Activated T-helper 1 cell treated with anti-CD3 and anti-CD28 coated beads, Interleukin-2, amount 50 U/mL, for 16 hours (primary cell): ENCODE measurements at places on chromosomes 2 and 18.

DNA sequence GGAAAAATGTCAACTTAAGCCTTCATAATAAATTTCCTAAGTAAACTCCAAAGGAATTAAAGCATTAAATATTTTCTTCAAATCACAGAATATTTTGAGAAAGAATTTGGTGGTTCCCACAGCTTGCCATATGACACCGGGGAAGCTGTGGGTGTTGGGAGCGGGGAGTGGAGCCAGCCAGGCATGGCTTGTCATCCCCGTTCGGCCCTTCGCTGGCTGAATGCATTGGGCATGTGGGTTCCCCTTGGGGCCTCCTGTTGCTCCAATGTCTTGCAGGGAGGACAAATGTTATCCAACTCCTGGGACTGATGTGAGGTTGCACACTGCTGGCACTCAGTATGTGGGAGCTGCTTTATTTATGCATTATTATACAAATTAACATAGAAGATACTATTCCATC lies 18.6 kb downstream of the NGEF start:
- no peak for DNase-seq

DNA sequence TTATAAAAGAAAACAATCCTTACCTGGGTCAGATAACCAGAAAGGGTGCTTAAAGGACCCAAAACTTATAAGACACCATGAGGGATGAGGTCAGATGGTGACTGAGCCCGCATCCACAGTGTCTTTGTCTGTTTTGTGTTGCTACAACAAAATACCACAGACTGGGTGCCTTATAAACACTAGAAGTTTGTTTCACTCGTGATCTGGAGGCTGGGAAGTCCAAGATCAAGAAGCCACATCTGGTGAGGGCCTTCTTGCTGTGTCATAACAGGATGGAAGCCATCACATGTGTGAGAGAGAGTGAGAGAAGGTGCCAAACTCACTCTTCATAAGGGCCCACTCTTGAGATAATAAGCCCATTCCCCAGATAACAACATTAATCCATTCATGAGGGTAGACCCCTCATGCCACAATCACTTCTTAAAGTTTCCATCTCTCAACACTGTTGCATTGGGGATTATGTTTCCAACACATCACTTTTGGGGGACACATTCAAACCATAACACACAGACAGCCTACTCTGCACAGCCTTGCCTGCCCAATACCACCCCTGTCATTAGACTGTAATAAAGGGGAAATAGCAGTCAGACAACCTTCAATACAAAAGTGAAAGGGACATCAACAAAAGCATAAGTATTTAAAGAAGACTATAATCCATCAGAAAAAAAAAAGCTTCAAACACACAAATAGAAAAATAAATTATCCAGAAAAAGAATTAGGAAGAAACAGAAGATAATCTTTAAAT lies 249.8 kb downstream of the ANAPC1 start:
- DNase-seq, result no peak

GRCh38 chr2:33058716-33059470 lies 112.1 kb downstream of the LTBP1 start:
- no peak for DNase-seq

DNA sequence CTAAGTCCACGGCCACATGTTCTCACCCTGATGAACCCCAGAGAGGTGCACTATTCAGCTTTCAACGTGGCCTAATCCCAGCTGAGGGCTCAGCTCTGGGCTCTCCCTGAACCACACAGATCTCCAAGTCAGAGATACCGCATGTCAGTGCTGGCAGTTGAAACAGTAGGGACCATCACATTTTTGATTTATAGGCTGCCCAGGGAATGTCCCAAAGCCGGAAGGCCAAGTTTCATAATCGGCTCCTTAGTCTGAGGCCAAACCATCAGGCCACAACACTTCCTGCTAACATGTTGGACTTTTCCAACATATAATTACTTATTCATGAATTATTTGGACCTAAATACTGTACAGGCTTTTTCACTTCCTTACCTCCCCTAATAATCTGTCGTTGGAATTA lies 91.9 kb upstream of the KLHL29 start:
- no peak for DNase-seq

GRCh38 chr2:133504566-133505505 lies 63.4 kb downstream of the NCKAP5 start:
- no peak for DNase-seq

DNA sequence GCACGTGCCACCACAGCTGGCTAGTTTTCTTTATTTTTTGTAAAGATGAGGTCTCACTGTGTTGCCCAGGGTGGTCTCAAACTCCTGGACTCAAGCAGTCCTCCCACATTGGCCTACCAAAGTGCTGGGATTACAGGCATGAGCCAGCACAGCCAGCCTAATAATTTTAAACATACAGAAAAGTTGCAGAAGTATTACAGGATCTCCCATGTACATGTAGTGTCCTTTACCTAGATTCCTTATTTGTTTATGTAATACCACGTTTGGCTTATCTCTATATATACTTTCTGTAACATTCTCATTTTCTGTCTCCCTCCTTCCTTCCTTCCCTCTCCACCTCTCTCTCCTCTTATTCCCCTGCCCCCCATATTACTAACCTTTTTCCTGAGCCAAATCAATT lies 41.7 kb downstream of the PPM1B start:
- no peak for DNase-seq

DNA sequence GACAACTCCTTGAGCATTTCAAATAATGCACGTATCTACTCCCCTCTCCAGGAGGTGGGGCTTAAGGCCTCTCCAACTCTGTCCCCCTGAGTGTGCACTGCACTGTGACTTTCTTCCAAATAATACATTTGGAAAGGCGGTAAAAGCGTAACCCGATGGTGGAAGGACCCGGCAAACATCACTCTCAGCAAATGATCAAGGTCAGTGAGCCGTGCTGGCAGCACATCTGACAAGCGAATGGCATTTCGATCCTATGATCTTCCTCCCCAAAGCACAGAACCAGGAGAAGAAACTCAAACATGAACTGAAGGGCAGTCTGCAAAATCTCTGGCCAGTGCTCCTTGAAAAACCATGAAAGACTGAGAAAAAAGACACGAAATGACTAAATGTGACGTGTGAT lies 208.7 kb downstream of the TWIST2 start:
- DNase-seq, result no peak
